AG04449 (cell line): ENCODE measurements at places on chromosomes 13 and 19.

- DNase-seq: no peak
These were observed 885 bp downstream of the TGFB1 start for GRCh38 chr19:41352609-41353465.

DNA sequence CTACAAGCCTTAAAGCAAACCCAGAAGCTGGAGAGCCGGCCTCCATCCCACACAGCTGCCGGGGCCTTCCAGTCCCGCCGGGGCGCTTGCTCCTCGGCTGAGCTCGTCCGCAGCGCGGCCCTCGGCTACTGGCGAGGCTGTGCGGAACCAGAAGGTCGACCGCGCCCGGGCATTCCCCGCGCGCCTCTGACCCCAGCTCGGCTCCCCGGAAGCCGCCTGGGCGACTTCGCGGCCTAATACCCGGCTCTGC lies 863 bp downstream of the ANKRD10 start:
- no peak for DNase-seq

DNA sequence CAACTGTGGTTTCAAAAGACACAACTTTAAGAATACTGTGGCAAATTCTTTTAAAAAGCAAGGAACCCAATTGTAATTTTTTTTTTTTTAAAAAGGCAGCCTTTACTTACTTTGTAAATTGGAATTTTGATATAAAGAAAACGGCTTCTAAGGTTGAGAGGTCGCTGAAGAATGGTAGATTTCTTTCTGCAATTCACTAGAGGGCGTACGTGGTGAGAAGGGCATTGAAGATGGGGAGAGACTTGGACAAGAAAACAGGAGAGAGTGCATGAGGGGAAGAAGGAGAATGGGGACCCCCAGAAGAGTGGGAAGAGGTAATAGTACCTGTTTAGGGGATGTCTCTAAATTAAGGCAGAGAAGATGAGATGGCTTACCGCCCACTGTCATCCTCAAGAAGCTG lies 33.5 kb upstream of the PABPC3 start:
- DNase-seq: no peak

- no peak for DNase-seq
These were observed 1100.7 kb upstream of the PRR20A start for GRCh38 chr13:56039992-56040391.

- peak; percentile 65 for DNase-seq
These were observed at the start of gene FBXL3 for GRCh38 chr13:77026861-77027621. Gene FBXL3 (minus strand): TSS chr13:77027159. CDS start chr13:77021860, 5,299 bp downstream.

- DNase-seq: peak; percentile 73
These were observed 47.0 kb upstream of the PNMA8B start for GRCh38 chr19:46542428-46543230.

DNA sequence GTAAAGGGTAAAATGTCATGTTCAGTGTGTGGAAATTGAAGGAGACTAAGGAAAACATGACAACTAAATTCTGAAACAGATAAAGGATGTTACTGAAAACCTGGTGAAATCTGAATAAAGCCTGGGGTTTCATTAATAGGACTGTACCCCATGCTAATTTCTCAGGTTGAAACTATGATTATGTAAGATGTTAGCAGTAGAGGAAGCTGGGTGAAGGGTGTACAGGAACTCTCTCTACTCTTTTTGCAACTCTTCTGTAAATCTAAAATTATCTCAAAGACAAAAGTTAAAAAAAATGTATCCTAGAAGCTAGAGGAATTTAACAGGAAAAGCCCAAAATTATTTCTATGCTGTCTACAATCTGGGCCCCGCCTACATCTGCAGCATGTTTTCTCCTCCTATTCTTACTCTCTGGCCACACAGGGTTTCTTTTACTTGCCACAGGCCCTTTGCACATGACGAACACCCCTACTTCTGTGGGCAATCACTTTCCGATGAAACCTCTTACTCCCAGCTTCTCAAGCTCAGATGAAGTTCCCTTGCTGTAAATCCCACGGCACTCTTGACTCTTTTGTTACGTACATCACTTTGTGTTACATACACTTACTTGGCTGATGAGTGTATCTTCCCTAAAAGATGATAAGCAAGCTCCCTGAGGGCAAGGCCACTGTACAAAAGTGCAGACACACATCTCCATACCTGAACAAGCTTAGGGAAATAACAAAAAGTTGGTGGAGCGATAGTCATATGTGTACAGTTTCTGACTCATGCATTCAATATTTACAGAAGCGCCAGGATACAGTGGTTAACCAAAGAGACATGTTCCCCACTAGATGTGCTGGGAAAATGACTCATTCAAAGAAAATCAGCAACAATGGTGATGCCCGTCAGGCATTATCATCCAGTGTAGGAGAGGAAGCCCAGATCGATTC lies 32.6 kb downstream of the RUBCNL start:
- DNase-seq: peak; percentile 86

GRCh38 chr13:96299235-96299634 lies 209.3 kb downstream of the HS6ST3 start:
- DNase-seq: no peak
